Activated naive CD4-positive, alpha-beta T cell treated with anti-CD3 and anti-CD28 coated beads, Interleukin-2, amount 50 U/mL, for 72 hours (primary cell): ENCODE measurements at places on chromosomes 1 and 21. TPM values are rescaled to one million over a fixed set of nuclear protein-coding genes. Genes with fewer than 3 reads are reported as not detected.

NCDN gene
- total RNA-seq: 16.6 TPM

KCNE2 gene
- total RNA-seq: not detected

ARTN gene
- total RNA-seq: not detected

FAM72C gene
- total RNA-seq: 17.1 TPM

RIMS3 gene
- 8.3 TPM for total RNA-seq

B3GALT2 gene
- total RNA-seq: not detected

THEM5 gene
- not detected for total RNA-seq

ANGPTL3 gene
- total RNA-seq: not detected
